ENCODE measurements at places on chromosomes 12 and 14. TPM values are rescaled to one million over a fixed set of nuclear protein-coding genes. Genes with fewer than 3 reads are reported as not detected.

GRCh38 chr12:57008178-57008577 is 1.8 kb upstream of the ZBTB39 start:
- DNase-seq = no peak

TTC7B gene
- 56.4 TPM for total RNA-seq

- no peak for DNase-seq
Observed at GRCh38 chr14:104200106-104200505, 61.7 kb downstream of the KIF26A start.

- no peak for DNase-seq
Observed at GRCh38 chr14:50791201-50791600, 39.8 kb downstream of the NIN start.

DNA sequence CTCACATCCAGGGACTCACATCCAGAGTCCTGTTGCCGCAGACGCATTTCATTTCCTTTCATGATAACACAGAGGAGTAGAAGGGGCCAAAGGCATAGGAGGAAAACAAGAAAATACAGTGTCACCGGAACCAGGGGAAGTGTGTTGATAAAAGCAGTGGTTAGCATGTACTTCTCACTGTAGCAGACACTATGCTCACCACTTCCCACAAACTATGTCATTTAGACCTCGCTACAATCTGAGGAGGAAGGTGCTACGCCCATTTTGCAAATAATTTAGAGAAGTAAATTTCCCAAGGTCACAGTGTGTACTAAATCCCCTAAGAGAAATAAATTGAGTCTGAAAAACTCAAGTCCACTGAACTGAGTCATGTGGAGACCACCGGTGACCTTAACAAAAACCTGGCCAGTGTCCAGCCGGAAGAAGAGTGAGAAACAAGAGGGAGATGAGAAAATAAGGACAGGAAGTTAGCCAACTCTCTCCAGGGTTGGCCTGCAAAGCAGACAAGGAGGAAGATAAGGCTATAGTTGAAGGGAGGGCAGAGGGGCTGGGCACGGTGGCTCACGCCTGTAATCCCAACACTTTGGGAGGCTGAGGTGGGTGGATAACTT is 25.8 kb upstream of the TMCC3 start:
- no peak for DNase-seq

KCNJ8 gene
- total RNA-seq = 4.6 TPM

- DNase-seq = no peak
Observed at GRCh38 chr14:64753374-64753773, 49.1 kb downstream of the PLEKHG3 start.

DNA sequence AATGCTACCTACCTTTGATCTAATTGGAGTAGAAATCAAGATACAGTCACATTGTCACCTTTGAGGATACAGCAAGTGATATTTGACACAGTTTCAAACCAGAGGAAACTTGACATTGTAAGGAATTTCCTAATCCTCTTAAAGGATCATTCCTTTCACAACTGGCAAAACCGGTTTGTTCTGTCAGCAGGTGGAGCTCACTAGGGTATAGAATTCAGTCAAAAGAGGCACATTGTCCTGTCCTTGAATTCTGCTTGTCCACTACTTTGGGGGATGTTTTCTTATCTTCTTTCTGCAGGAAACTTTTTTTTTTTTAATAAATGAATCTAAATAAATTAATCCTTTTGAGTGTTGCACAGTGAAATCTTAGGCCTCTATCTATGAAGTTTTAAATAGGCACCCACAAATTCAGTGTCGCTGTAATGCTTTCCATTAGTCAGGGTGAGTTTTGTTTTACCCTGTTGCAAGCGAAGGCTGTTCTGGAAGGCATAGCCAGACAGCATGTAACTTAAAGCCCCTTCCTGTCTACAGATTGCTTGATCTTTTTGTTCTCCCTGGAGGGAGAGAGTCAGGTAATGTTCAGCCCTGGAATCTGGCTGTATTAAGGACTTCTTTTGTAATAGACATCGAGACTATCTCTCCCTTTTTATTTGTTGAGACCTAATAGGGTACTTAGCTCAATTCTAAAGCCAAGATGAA is 285.0 kb upstream of the RGS6 start:
- DNase-seq = no peak

GRCh38 chr14:21868442-21869046 is 194.9 kb upstream of the OR4E1 start:
- peak; percentile 73 for DNase-seq

- no peak for DNase-seq
Observed at GRCh38 chr12:85369365-85370154, 89.5 kb downstream of the ALX1 start.

IGFBP6 gene
- 0.73 TPM for total RNA-seq

GRCh38 chr12:125203145-125203765 is 138.0 kb downstream of the AACS start:
- no peak for DNase-seq

GRCh38 chr12:118271770-118272417 is 100.8 kb downstream of the TAOK3 start:
- no peak for DNase-seq

Data from neural crest cell (in vitro differentiated cells).